ENCODE measurements at places on chromosomes 2 and 18.

DNA sequence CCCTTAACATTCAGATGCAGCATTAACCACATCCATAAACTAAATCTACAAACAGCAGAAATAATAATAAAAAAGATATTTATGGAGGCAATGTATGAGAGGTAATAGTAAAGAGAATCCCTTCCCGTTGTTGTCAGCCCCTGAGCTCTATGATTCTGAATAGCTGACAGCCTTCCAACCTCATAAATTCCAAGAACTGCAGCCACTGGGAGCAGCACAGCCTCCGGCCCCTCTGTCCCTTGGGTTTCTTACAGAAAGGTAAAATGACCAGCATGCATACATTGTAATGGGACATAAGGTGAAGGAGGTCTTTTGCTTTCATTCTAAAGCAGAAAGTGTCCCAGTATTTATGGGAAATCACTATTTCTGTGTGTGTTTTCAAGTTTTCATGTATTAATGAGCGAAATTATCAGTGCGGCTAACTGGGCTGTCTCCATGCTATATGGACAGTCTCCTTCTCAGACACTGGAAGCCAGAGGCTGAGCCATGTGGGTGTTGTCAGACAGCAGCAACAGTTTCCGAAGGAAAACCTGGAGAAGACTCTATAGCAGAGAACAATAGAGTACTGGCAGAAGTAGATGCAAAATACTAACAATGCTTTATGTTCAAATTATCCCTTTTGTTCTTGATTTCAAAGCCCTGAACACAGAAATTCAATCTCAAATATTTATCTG is 151.6 kb downstream of the LRRC30 start:
- DNase-seq = no peak

DNA sequence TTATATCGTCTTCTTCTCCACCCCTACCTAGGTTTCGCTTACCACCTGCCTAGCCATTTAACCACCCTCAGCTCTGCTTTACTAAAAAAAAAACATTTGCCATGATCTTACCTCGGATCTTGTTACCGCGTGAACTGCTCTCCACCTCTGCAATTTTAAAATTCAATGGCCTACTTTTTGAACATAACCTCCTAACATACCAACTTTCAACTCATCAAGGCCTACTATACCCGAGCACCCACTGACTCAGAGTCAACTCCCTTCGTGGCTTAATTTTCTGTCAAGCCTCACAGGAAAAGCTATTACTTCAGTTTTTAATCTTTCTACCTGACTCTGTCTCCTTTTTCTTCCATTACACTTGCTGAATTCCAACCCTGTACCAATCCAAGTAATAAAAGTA is 55.7 kb downstream of the ATAD2B start:
- no peak for DNase-seq

- no peak for DNase-seq
Measured at GRCh38 chr2:240585681-240586197, 795 bp upstream of the CAPN10 start.

DNA sequence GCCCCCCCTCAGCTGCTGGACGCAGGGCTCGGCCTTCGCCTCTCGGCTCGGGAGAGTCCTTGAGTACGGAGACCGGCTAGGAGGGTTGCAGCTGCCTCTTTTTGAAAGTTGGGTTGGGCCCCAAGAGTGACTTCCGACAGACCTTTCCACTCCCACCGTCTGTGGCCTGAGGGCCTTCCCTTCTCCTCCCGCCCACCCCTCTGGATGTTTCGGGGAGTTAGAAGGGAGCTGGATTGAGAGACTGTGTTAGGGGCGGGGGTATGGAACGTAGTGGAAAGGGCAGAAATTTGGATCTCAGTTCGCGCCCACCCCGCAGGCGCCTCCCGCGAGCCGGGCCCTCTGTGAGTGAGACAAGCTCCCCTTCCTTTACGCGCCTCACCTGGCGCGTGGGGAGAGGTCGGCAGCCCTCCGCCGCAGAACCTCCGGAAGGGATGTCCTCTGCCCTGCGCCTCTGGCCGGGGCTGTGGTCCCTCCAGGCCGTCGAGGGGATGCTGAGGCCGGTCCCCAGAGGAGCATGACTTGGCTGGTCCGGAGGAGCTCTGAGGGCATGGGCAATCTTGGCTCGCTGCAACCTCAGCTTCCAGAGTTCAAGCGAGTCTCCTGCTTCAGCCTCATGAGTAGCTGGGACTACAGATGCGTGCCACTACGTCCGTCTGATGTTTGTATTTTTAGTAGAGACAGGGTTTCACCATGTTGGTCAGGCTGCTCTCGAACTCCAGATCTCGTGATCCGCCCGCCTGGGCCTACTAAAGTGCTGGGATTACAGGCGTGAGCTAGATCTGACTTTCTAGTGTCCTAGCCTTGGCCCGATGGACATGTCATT is 15.9 kb downstream of the C2orf74 start:
- DNase-seq = no peak

DNA sequence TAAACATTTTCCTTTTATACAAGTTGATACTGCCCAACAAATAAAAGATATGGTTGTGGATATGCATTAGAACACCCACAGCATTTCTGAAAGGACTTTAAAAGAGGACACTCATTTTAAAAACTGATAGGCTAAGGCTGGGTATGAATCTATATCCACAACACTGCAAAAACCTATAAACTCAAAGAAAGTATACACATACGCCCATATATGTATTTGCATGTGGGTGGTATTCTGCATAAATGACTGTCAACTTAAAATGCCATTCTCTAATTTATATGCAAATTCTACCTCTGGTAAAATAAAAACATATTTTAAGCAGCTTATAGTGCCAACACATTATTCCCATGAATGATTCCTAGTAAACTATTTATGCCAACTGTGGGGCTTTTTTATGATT is 20.1 kb downstream of the FIGN start:
- DNase-seq = no peak

GRCh38 chr18:65610939-65611338 is 139.9 kb upstream of the CDH7 start:
- DNase-seq = no peak

GRCh38 chr2:113979191-113980128 is 89.6 kb downstream of the ACTR3 start:
- DNase-seq = no peak

GRCh38 chr2:55112229-55113031 is 62.2 kb upstream of the RTN4 start:
- no peak for DNase-seq

DNA sequence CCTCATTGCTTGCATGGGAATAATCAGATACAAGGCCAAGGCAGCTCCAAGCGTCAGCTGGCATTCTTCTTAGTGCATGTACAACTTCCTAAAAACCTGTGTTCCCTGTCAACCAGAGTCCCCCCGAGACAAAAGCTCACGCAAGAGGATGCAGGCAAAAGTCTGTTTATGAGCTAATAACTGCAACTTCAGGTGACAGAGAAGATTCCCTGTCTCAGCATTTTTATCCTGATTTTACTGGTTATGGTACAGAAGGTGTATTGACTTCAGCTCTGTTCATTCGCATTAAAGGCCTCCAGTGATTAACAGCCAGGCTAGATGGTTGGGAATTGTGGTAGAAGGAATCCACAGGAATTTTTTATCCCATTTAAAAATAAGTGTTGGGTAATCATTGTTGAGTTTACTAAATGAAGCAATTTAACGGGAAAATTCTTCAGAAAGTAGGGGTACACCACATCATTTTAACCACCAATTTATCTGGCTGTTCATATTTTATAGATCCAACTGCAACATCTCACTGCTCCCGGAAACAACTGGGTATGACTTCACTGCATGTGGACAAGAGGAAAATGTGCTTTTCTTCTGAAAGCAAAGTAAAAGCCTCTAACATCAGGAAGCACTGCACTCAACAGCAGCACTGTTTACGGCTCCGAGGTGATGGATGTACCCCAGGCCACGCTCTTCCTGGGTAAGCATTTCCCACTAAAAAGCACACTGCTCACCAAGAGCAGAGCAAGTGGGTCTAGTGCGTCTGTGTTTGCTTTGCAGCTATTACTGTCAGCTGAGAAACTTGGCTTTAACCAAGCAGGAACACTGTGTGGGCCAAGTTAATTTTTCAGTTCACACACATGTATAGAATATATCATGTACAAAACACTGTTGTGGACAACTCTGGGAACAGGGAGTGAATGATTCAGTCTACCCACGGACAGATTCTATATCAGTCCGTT is 31.9 kb downstream of the CCBE1 start:
- no peak for DNase-seq

DNA sequence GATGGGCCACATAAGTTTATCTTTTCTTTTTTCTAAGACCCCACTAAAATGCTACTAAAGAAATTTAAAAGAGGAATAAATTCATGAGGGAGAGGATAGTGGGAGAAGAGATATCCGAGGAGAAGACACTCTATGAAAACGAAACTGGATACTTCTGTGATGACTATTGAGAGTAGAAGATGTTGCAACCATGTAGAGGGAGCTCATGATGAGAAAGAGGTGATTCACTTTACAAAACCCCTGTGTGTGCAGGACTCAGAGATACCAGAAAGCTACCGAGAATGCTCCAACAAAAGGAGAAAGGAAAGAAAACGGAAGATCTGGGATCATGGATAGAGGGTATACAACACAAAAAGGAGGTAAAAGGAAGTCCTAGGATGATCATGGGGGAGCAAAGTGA is 34.9 kb downstream of the SLC38A11 start:
- DNase-seq = no peak

- no peak for DNase-seq
Measured at GRCh38 chr2:974502-974901, 23.9 kb downstream of the SNTG2 start.

DNA sequence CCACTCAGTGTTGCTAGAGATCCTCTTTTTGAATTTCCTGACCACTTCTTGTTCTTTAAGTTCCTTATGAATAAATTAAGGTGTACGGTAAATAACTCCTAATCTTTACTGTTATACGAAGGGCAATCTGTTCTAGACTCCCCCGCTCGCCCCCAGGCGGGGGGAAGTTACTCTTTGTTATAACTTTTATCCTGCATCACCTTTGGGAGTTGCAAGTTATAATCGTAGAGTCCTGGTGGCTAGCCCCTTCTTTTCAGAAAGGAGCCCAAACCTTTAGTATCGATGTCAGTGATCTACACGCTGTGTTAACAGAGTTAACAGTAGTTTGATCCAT is 652 bp downstream of the GCA start:
- no peak for DNase-seq

DNA sequence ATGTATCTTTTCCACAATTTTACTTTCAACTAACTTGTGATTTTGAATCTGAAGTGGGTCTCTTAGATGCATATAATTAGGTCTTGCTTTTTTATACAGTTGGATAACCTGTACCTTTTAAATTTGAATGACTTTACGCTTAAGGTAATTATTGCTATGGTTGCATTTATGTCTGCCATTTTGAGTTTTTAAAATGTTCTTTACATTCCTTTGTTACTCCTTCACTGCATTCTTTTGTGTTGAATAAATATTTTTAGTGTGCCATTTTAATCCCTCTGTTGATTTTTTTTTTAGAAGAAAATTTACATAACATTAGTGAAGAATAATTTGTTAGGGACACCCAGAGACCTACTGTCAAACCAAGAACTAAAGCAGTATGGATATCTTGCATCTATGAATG is 65.3 kb downstream of the BIRC6 start:
- DNase-seq = no peak

- no peak for DNase-seq
Measured at GRCh38 chr2:152508446-152508845, 173.5 kb downstream of the FMNL2 start.

GRCh38 chr18:8121942-8122480 is 487.2 kb upstream of the RAB12 start:
- no peak for DNase-seq

DNA sequence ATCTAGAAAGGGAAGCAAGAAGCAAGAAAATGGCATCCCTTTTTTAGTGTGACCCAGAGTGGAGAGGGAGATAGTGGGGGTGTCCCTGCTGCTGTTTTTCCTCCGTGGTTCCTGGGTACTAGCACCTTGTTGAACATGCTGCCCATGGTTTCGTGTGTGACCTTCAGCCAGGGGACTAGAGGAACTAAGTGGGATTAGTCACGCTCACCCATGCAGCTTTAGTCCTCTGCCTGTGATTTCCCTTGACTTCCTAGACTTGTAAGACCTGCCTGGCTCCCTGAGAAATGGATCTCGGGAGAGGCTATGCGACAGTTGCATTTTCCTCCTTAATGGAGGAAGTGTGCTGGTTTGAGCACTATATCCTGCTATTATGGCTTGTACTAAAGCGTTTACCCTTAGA is 471.4 kb downstream of the DCDC2C start:
- no peak for DNase-seq

- no peak for DNase-seq
Measured at GRCh38 chr18:24726727-24727492, 266.5 kb downstream of the HRH4 start.

DNA sequence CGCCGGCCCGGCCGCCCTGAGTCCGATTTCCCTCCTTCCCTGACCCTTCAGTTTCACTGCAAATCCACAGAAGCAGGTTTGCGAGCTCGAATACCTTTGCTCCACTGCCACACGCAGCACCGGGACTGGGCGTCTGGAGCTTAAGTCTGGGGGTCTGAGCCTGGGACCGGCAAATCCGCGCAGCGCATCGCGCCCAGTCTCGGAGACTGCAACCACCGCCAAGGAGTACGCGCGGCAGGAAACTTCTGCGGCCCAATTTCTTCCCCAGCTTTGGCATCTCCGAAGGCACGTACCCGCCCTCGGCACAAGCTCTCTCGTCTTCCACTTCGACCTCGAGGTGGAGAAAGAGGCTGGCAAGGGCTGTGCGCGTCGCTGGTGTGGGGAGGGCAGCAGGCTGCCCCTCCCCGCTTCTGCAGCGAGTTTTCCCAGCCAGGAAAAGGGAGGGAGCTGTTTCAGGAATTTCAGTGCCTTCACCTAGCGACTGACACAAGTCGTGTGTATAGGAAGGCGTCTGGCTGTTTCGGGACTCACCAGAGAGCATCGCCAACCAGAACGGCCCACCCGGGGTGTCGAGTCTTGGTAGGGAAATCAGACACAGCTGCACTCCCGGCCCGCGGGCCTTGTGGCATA is 4.6 kb downstream of the SIX2 start:
- DNase-seq = no peak

DNA sequence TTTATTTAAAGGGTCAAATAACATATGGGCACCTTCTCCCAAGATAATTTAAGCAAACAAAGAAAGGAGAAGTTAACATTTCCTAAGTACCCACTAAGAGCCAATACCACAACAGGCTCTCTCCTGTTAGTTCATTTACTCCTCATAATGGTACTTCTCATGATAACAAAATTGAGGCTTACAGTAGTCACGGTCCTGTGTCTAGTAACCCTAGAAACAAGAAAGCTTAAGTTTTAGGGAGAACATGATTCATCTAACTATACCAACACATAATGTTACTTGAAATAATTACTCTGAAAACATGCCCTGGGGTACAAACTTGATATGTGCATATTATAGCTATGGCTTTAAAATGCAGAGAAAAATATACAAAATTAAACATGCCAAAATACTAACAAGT is 19.8 kb downstream of the IWS1 start:
- no peak for DNase-seq

DNA sequence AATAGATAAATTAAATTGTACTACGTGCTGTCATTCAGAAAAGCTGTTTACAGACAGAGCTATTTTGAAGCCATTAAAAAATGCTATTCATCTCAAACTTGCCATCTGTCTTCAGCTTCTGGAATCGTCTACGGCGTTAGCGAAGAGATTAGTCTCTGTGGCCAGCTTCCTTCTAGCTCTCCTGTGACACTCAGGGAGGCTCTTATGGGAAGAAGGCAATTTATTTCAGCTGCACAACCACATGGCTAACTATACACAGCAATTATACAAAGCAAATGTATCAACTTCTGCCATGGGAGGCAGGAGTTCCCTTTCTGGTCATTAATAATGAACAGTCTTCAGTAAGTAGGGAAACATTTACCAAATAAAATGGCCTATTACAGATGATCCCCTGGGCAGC is 6.3 kb downstream of the CTAGE1 start:
- DNase-seq = no peak

Data from stimulated activated CD8-positive, alpha-beta memory T cell treated with anti-CD3 and anti-CD28 coated beads, Interleukin-4, amount 100 ng/mL, for 1 hour (primary cell).